Stimulated activated CD8-positive, alpha-beta memory T cell treated with anti-CD3 and anti-CD28 coated beads, Interleukin-2, amount 100 ng/mL, for 1 hour (primary cell): ENCODE measurements at places on chromosomes 13 and 19.

- DNase-seq, result no peak
Observed at GRCh38 chr13:97108530-97108900, 113.6 kb upstream of the MBNL2 start.

DNA sequence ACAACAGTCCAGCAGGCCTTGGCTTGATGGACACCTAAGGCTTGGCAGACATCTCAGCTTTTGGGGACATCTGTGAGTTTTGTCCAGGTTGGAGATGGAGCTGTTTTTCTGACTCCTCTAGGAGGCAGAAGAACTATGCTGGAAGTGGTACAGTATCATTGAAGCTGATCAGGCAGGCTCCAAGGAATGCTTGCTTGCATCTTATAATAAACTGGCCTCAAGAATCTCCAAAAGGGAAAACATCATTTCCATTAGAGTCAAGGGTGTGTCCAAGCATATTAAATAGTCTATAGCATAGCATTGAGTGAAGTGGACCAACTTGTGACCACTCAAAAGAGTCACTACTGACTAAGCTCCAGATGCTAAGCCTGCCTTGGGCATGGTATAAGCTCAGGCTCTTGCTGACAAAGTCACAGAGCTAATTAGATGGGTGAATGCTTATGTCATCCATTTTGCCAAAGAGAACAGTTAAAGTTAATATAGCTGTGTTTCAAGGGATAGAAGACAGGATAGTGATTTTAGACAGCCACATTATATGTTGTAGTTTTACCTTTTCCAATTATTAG, 216.0 kb downstream of the DNAJC15 start:
- DNase-seq, result no peak

GRCh38 chr13:110689041-110689440, 16.9 kb downstream of the CARS2 start:
- DNase-seq, result no peak

DNA sequence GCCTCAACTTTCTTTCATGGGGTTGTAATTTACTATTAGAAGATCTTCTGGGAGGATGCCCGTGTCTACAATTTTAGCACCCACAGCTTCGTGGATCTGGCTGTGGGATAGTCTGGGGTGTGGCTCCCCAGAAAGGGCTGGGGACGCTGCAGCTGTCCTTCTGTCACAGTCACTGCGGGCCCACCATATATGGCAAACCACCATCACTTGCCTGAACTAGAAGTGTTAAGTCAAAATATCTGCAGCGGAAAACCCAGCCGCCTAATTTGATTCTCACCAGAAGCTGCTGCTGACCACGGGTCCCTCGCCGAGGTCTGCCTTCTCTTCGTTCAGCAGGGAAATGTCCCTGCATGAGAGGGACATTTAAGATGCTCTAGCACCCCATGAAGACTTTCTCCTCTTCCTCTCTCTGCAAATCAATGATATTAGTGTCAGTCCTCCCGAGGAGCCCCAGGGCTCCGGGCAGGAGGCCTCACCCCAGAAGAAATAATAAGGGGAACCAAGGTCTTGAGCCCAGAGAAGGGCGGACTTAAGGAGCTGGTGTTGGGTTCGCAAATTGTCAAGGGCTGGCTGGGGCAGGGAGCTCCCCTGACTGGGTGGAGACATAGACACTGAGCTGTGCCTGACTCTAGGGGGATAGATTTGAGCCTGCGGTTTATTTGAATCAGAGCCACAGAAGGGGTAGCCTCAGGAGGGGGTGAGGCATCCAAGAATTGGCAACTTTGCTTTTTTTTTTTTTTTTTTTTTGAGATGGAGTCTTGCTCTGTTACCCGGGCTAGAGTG, 3.0 kb upstream of the MATK start:
- peak; percentile 20 for DNase-seq

DNA sequence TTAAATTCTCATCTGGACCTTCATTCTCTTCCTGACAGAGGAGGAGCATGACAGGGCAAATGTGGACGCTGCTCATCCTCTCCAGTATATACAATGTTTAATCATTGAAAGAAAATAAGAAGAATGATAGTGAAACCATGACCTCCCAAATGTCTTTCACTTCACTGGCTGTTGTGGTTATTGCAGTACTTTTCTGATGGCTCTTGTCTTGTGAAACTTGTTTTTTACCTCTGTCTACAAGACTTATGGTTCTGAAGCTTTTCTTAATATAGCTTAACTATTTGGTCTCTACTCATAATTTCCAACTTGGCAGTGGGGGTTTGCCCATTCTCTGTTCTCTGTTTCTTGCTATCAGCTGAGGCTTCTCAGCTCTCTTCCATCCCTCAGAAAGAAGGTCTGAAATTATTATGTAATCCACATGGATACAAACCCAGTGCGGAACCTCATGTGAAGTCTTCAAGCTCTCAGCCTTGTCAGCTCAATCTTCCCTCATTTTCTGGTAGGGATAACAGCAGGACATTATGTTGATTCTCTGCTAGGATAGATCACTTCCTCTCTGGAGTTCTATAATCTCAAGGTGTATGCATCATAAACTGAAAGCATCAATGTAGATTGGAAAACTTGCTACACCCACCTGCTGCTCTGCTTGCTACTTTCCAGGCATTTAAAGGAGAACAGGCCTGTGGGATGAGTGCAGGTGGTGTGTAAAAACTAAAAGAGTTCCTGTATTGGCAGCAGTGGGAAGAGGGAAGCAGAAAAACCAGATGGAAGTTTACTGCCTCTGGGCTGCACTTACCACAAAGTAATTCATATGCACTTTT, 250.3 kb upstream of the HTR2A start:
- DNase-seq, result no peak

GRCh38 chr13:34430294-34430693, 511.8 kb upstream of the NBEA start:
- no peak for DNase-seq

GRCh38 chr19:53612762-53613526, 18.9 kb upstream of the DPRX start:
- no peak for DNase-seq

DNA sequence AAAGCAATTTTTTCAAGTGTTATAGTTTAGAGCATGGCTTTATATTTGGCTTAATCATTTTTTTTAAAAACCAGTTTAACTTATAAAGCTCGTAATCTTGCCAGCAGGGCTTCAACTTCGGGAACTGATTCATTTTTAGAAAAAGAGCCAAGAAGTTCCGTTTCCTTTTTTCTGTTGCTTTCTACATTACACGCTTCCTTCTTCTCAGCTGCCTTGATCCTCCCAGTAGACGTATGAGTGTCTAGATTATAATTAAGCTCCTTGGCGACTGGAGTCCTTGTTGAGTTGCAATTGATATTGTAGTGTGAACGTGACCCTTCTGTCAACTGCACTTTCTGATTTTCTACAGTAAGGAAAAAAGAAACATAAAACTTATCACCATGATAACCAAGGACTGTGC, 497.2 kb downstream of the DIAPH3 start:
- no peak for DNase-seq

GRCh38 chr13:103471896-103472295, 405.7 kb upstream of the SLC10A2 start:
- DNase-seq, result no peak

DNA sequence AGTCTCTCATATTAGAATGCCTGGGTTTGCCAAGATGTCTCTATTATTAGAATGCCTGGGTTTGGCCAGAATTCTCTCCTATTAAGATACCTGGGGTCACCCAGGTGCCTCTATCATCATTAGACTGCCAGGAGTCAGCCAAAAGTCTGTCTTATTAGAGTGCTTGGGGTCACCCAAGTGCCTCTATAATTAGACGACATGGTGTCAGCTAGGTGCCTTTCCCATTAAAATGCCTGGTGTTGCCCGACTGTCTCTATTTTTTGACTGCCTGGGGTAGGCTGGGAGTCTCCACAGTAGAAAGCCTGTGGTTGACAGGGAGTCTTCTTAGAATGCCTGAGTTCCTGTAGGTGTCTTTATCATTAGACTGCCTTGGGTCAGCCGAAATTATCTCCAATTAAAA, 1536.6 kb downstream of the UQCRFS1 start:
- no peak for DNase-seq

DNA sequence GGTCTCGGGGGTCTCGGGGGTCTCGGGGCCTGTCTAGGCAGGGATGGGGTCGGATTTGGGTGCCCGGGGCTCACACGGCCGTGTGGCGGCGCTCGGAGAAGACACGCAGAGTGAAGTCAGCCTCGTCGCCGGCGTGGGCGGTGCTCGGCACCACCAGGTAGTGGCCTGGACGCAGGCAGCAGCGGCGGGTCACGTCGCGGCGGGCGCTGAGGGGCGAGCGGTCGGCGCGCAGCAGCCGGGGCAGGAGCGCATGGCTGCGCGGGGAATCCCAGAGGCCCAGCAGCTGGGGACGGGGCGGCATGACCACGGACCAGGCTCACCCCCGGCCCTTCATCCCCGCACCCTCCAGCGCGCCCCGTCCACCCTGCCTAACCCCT, 8.2 kb downstream of the CAPN12 start:
- no peak for DNase-seq

DNA sequence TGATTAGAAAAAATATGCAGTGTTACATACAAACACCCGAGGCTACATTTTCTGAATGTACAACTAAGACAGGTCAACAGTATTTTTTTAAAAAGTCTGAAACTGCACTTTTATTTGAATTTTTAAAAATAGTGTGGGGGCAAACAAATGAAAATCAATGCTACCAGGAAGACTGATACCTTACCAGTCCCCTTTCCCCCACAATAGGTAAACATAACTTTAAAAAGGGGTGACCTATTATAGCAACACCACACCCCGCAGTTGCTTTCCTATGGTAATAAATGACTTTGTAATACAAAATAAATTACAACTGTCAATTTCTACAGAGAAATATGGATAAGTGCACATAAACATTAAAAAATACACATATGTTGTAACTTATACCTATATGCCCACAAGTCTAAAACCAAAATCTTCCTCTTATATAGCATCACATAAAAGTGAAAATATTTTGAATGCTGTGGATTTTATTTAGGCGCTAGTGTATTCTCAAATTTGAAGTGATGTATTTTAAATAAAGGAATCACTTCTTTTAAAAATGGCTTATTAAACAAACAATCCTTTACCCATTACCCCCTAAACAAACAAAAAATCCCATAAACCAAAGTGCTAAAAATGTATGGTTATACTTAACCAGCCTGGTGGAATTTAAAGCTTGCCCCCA, 63.1 kb downstream of the KCNRG start:
- no peak for DNase-seq

GRCh38 chr13:52664272-52664671, 11.6 kb downstream of the SUGT1 start:
- DNase-seq, result no peak

GRCh38 chr13:50410921-50411746, 395.9 kb downstream of the KCNRG start:
- DNase-seq, result no peak

DNA sequence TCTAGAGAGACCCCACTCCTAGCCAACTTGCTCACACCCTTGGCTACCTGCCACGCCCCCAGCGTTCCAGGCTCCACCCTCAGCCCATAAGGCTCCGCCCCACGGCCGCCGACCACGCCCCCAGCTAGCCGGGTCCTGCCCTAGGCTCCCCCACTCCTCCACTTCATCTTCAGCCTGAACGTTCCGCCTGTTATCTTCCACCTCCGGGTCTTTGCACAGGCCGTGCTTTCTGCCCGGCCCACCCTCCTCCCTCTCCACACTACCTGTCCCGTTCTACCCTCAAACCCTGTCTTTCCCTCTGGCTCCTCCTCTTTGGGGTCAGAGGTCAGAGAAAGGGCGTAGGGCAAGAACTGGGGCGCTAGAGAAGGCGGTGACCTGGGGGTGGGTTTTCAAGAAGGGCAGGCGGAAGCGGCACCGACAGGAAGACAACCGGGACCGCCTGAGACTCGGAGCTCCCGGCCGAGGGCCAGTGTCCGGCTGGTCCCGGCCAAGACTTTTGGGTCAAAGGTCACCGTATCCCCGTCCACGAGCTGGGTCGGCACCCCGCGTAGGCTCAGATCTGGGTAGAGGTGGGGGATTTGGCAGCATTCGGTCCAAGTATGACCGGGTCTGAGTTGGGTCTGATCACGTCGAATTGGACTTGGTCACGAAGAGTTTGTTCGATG, 2.2 kb downstream of the PDE4C start:
- no peak for DNase-seq

GRCh38 chr13:43077046-43077445, 53.7 kb downstream of the DNAJC15 start:
- no peak for DNase-seq

GRCh38 chr19:55275851-55276719, 3.8 kb downstream of the HSPBP1 start:
- DNase-seq, result no peak

DNA sequence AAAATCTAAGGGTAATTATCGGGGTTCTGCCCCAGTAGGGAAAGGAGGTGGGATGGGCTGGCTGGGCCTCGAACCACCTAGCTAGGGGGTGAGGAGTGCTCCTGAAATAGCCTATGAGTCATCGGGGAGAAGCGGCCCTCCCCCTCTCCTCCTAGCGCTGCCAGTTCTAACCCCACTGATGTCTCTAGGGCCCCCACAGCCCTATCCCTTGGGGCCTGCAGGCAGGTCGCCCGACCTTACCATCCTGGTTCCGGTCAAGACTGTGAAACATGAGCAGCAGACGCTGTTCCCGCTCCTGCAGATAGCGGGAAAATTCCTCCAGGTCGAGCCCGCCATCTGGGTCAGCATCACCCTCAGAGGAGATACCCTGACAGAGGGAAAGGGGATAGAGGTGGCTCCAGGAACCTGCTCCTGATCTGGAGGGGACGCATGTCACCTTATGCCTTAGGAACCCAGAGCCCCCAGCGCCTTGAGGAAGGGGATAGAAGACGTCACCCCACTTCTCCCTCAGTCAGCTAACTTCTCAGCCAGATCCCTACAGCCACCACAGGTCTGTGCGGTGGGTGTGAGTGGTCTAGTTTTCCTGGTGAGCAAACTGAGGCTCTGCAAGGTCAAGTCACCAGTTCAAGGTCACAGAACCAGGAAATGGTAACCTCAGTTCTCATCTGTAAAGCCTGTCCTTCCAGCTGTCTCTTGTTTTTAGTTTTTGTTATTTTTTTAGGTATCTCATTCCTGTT, 1.5 kb downstream of the SLC25A23 start:
- no peak for DNase-seq

GRCh38 chr19:4096049-4096892, 27.7 kb downstream of the MAP2K2 start:
- DNase-seq, result no peak

GRCh38 chr13:112443995-112444311, 67.8 kb downstream of the SPACA7 start:
- no peak for DNase-seq

DNA sequence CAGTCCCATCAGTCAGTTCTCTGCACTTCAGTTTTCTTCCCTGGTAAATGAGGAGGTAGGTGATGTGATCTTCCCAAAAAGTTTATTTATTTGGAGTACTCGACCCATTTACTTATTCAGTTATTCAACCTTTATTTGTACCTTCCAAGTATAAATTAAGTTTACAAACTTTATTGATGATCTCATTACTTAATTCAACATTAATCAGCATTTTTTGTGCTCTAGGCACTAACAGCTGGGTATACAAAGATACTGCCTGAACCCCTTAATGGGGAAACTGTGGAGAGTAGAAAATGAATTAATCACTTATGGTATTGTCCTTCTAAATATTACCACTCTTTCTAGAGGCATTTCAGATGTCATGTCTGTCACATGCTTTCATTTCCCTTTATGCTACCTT, 293.3 kb downstream of the DLEU7 start:
- DNase-seq, result no peak
